ENCODE measurements at places on chromosomes 6 and 20. TPM values are rescaled to one million over a fixed set of nuclear protein-coding genes. Genes with fewer than 3 reads are reported as not detected.

NKX2-2 gene
- not detected for total RNA-seq

DNA sequence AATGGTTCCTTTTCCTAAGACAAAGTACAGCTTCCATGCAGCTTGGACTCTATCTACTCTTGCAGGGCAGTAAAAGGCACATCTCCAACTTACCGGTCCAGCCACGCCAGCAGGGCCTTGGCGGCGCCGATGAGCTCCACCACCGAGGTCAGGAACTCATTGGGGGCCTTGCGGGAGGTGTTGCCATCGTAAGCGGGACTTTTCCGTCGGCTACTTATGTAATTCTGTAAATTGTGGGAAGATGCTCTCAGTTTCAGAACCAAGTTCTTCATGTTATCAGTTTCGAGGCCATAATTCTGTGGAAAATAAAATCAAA lies 68.5 kb downstream of the CNKSR3 start:
- no peak for DNase-seq

GRCh38 chr6:93566285-93566684 lies 146.9 kb upstream of the EPHA7 start:
- no peak for DNase-seq

DNA sequence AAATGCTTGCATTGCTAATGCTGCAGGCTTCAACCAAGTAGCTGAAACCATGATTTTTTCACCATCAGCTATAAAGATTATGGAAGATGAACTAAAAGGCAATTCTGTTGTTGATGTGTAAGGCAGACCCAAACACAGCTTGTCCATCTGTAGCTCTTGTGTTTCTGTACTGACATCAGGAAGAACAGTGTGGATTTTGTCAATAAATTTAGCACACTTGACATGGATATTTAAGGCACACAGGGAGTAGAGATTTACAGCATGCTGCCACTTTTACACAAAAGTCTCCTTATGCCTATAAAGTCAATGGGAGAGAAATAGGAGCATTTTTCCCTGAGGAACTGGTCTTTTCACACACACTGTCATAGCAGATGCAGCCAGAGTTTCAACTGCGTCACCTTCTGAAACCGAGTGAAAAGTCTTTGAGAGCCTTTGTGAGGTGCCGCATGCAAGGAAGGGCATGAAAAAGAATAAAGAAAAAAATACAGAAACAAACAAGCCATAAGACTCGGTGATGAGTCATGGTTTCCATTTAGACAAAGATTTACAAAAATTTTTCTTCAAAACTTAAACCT lies 261.4 kb upstream of the TFAP2D start:
- no peak for DNase-seq

Measured in glomerular endothelial cell (primary cell).